Suprapubic skin (tissue), 4 donors: ENCODE measurements at places on chromosomes 3 and 15. TPM values are rescaled to one million over a fixed set of nuclear protein-coding genes. Genes with fewer than 3 reads are reported as not detected.

The MAPKAPK3 gene
- 71.5 TPM for total RNA-seq

The AMT gene
- 3.8 TPM for total RNA-seq

The HIGD2B gene
- not detected for total RNA-seq

The CHRFAM7A gene
- not detected for total RNA-seq

The GLDN gene
- 4.2 TPM for total RNA-seq

The LMCD1 gene
- 49.3 TPM for total RNA-seq

The CD86 gene
- total RNA-seq: 2.2 TPM

The BCL2A1 gene
- 2.6 TPM for total RNA-seq

The PIGX gene
- 16.3 TPM for total RNA-seq

The GOLGA8S gene
- total RNA-seq: not detected

The LRTM1 gene
- total RNA-seq: not detected

The ZNF639 gene
- total RNA-seq: 31.8 TPM

The KBTBD13 gene
- not detected for total RNA-seq

The ACOX2 gene
- 5.7 TPM for total RNA-seq

The ITIH3 gene
- 5.6 TPM for total RNA-seq
